ENCODE measurements at places on chromosomes 6 and 20.

- peak; percentile 46 for DNase-seq
Observed at GRCh38 chr6:33771146-33772081, 17.5 kb downstream of the LEMD2 start.

DNA sequence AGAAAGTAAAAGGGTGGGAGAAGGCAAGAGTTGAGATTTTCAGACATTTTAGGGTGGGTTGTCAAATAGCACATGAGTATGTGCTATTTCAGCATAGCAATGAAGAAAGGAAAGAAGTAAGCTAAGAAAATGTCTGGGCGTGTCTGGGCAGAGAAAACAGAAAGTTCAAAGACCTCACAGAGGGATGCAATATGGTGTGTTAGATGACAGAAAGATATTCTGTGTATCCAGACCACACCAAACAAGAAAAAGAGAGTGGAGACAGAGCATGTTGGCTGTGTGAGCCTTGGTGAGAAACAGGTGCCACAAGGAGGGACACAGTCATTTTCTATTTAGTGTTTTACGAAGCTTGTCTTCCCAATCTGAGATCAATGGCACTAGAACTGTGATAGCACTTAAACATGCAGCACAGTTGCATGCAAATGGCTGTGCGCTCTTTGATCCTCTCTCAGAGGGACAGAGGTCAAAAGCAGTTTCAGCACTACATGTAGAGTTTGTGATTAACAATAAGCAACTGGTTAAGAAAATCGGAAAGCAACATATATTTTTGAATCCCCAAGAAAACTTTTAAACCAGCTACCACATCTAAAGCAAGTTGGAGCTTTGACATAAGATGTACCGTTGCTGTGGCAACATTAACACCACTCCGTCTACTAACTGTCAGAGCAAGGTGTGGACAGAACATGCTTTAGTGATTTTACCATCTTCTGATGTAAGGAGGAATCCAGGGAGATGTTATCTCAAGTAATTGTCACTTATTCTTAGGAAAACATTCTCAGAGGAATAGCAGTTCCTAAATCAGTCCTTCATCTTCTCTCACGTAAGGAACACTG is 515.5 kb upstream of the NOX3 start:
- DNase-seq: no peak

- DNase-seq: no peak
Observed at GRCh38 chr6:167529444-167530335, 204.8 kb downstream of the TTLL2 start.

GRCh38 chr20:36268440-36269342 is 32.4 kb downstream of the AAR2 start:
- DNase-seq: no peak

DNA sequence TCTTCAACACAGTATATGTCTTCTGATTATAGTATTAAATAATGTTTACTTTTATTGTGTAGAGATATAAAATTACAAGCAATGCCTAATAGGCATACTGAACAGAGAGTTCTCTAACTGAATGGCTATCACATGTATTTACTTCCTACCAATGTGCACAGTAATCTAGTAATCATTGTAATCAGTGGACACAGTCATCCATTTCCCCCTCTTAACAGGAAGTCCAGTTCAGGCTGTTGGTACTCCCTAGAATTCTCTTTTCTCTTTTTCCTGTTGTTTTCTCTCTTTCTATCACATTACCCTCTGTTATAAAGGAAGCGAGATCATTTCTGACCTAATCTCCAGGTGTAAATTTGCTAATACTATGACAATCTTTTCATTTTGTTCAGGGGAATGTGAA is 172.5 kb downstream of the HTR1B start:
- DNase-seq: no peak
